ENCODE measurements at places on chromosomes 16 and 17.

DNA sequence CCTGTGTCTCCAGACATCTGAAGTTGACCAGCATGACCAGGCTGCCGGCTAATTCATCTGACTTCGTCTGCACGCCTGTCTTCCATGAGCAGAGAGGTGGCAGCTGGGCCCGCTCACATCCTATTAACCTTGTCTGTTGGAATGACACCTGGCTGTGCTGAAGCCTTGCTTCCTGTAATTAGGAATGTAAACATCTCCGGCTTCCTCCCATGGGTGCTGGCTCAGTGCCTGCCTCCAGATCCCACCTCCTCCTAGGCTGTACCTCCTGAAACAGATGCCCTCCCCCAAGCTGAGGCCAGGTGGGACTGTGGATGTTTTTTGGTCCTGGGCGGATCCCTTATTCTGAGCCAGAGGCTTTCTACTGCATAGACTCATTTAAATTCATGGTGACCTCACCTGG lies 296.3 kb downstream of the HS3ST4 start:
- no peak for DNase-seq

DNA sequence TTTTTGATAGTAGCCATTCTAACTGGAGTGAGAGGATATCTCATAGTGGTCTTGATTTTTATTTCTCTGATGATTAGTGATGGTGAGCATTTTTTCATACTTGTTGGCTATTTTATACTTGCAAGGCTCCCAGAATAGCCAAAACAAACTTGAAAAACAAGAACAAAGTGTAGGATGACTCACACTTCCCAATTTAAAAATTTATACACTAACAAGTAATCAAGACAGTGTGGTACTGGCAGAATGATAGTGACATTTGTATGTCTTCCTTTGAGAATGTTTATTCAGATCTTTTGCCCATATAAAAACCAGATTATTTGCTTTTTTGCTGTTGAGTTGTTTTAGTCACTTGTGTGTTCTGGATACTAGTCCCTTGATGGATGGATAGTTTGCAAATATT lies 17.8 kb downstream of the SPECC1 start:
- DNase-seq = no peak

- DNase-seq = no peak
Measured at GRCh38 chr16:65657556-65657955, 535.7 kb upstream of the CDH11 start.

DNA sequence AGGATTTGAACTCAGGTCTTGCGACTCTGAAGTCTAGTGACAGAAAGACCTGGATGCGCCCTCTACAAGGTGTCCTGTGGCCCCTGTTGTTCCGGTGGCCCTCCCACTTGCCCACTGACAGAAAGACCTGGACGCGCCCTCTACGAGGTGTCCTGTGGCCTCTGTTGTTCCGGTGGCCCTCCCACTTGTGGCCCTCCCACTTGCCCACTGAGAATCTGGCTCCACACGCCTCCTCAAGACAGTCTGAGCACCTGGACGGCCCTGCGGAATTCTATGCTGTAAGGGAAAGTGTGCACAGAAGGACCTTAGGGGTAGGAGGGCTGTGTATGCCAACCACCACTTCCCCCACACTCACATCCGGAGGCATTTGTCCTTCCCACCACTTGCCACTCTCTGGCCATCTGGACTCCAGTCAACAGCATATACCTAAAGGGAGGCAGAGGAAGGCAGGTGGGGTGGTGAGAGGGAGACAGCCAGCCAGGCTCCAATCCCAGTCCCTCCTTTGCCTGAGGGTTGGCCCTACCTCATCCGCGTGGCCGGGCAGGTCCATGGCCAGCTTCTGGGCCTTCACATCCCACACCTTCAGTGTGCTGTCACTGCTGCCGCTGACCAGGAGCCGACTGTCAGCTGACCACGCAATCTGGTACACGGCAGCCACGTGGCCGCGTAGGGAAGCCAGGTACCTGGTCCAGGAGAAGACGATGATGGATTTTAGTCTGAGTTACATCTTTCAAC lies 9.1 kb downstream of the NLE1 start:
- no peak for DNase-seq

- no peak for DNase-seq
Measured at GRCh38 chr16:86598607-86599565, 20.5 kb downstream of the FOXL1 start.

DNA sequence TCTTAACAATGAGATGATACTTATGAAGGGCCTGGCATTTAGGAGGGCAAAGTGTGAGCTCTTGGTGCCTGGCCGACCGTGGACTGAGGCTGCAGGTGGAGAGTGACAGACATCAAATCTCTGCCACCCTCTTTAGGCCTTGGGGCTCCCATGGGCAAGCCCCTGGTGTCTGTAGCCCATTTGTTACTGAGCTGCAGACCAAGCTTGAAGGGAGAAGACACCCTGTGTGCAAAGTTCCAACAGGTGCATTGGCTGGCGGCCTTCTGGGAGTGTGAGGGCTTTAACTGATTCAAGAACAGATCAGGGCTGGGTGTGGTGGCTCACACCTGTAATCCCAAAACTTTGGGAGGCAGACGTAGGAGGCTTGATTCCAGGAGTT lies 789 bp upstream of the CTRL start:
- DNase-seq = no peak
